Pons (tissue), 1 donor: ENCODE measurements at places on chromosomes 16 and 17.

- DNase-seq: no peak
Measured at GRCh38 chr17:4836221-4836620, 3.1 kb downstream of the MINK1 start.

DNA sequence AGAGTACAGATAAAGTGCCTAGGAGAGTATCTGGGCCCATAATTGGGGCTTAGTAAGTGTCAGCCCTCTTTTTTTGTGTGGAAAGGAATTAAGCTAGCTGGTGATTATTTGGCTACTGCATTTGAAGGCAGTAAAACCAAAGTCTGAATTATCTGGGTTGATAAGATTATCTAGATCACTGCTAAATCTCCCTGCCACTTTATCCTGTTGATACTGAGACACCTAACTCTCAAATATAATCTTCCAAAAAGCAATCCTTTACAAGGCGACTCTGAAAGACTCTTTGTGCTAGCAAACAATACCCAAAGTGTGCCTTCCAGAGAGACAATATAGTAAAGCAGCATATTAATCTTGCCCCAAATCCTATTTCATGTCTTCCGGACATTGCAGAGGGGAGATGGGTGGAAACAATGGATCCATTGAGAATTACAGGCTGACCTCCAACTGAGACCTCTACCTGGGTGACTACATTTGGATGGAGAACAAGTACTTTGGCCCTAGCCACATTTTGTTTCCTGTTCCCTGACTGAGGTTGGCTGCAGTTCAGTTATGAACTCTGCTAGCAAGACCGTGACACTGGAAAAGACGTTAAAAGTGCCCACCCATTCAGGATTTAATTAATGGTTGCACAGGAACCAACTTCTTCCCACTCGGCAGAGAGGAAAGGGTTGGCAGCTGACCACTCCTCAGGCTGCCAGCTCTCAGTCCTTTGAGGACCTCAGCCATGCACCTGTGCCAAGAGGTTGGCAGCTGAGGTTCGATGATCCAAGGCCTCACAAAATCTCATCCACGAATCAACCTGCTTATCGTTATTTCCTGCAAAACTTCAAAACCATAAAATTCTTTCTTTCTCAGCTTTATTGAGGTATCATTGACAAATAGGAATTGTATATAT, 72.6 kb downstream of the SYCE1L start:
- peak; percentile 31 for DNase-seq

DNA sequence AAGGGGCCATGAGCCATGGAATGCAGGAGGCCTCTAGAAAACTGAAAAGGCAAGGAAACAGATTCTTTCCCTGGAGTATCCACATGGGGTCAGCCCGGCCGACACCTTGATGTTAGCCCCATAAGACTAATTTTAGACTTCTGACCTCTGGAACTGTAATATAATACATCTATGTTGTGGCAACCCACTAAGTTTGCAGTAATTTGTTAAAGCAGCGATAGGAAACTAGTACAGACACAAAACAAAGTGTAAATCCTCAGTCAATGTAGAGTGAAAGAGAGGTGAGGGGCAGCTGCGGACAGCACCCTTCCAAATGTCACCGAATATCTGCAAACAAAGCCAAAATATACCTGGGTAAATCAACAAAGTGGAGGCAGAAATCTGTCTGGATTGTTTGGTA, 7.2 kb upstream of the SIAH1 start:
- DNase-seq: no peak

DNA sequence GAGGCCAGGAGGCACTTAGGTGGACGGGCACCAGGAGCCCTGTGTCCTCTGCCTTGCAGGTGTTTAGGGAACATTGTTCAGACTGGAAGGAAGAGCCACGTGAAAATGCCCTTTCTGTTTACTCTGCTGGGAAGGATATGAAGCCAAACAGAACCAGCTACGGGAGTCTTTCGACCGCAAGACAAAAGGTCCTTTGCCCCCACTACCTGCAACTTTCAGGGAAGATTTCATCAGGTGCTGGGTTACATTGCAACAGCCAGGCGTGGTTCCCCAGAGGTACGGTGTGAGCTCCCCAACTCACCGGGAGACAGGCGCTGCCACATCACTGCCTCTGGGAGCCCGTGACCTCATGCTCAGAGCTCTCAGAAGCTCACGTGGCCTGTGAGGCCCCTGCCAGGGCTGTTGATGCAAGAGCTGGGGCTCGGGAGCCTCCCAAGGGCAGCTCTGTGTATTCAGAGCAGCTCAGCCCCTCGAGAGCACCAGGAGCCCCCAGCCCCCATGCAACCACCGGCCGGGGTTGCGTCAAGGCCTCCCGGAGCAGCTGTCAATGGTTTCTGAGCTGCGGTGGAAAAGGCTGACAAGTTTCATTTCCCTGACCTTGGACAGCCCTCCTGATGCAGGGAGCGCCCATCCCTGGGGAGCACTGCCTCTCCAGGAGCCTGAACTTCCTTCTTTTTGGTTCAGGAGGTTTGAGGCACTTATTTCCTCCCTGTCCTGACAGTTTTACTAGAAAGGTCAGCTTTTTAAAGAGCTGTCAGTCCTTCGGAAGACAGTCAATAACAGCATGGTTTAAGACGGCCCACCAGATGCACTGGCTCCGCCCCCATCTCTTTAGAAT, 42.1 kb downstream of the TBC1D16 start:
- DNase-seq: no peak

GRCh38 chr16:46613352-46613751, 7.8 kb downstream of the SHCBP1 start:
- DNase-seq: no peak

DNA sequence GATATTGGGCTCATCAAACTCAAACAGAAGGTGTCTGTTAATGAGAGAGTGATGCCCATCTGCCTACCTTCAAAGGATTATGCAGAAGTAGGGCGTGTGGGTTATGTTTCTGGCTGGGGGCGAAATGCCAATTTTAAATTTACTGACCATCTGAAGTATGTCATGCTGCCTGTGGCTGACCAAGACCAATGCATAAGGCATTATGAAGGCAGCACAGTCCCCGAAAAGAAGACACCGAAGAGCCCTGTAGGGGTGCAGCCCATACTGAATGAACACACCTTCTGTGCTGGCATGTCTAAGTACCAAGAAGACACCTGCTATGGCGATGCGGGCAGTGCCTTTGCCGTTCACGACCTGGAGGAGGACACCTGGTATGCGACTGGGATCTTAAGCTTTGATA, 2.6 kb upstream of the HPR start:
- DNase-seq: no peak
